Forelimb muscle (tissue), 1 donor: ENCODE measurements at places on chromosomes 5 and 9. TPM values are rescaled to one million over a fixed set of nuclear protein-coding genes. Genes with fewer than 3 reads are reported as not detected.

- DNase-seq = no peak
These were observed 339.4 kb downstream of the PRELID2 start for GRCh38 chr5:145495741-145496140.

GRCh38 chr5:98954392-98955028 is 25.7 kb upstream of the CHD1 start:
- no peak for DNase-seq

DNA sequence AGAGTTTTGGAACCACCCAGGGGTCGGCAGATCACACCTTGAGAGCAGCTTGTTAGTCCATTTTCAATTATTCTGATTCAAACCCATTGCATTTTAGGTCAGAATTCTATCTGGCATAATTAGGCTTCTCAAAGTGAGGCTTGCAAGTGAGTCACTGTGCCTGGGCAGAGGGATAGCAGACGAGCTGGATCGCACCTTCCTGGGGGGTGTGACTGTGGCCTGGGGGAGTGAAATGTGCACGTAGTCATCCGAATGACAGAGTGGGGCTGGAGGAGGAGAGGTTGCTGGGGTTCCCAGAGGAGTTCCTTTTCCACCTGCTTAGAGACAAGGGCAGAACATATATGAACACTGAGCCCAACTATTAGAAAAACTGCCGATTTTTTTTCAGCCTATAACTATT is 31.7 kb downstream of the SPACA9 start:
- no peak for DNase-seq

- DNase-seq = no peak
These were observed 539.9 kb downstream of the DMRTA1 start for GRCh38 chr9:22986556-22986955.

GRCh38 chr5:84602371-84602771 is 217.7 kb upstream of the EDIL3 start:
- DNase-seq = no peak

- DNase-seq = no peak
These were observed 174.0 kb upstream of the IL12B start for GRCh38 chr5:159504106-159504856.

GRCh38 chr5:67347821-67348220 is 151.2 kb upstream of the CD180 start:
- DNase-seq = no peak

DNA sequence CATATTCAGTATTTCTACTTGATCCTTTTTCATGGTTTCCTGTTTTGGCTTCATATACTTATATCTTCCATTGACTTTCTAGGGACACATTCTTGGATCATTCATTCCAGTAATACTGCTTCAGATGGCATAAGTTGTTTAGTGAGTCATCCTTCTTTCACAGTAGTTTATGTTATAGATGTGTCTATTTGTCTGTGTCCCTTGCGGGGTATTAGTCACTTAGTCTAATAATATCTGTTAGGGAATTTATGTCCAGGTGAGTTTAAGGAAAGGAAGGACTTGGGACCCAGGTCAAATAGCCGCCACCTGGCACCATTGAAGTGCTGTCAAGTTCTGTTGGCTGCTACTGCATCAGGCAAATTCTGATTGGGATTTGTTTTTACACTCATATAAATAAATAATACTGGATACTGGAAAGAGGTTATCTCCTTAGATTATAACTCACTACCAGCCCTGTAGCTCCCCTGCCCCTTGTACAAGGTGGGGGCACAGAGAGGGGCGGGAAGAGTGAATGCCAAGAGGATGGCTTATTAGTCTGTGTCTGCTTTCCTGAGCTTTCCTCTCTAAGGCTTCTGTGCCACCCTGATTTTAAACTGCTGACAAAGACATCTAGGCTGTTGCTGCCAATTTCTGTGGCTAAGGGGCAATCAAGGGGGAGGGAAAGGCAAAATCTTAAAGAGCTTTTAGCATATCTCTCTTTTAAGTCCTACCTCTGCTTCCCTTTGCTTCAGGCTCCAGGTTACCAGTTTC is 64.9 kb downstream of the CDC42SE2 start:
- DNase-seq = no peak

The IFNA2 gene
- polyA plus RNA-seq = not detected

DNA sequence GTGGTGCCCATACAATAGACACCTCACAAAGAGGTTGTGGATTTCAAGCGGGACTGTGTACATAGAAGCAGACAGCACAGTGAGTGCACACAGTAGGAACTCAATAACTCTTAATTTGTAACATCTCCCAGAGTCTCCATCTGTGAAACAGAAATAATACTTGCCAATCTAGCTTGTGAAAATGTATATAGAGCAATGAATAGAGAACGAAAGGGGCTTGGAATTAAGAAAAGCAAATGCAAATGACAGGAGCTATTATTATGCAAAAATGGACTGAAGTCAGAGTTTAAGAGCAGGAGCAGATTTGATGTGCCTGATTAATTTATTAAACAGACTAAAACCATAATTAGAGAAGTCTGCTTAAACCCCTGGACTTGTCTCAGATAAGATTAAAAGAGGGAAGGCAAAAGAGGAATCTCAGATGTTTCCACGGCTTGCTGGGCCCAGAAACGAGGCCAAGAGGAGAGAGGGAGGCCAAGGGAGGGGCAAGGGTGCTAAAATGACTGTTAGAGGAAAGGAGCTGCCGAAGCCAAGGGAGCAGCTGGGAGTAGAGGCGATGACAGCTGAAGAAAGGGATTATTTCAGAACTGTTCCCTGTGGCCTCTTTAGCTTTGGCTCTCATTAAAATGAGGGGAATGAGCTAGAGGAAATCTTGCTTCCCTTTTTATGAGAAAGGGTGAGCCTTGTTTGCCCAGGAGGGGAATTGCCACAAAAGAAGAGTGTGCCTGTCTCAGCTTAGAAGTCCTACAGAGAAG is 72.1 kb downstream of the FEM1C start:
- DNase-seq = no peak

The MORN5 gene
- not detected for polyA plus RNA-seq

The SKP2 gene
- 44.9 TPM for polyA plus RNA-seq

GRCh38 chr5:34053133-34053532 is 10.1 kb upstream of the C1QTNF3 start:
- no peak for DNase-seq

DNA sequence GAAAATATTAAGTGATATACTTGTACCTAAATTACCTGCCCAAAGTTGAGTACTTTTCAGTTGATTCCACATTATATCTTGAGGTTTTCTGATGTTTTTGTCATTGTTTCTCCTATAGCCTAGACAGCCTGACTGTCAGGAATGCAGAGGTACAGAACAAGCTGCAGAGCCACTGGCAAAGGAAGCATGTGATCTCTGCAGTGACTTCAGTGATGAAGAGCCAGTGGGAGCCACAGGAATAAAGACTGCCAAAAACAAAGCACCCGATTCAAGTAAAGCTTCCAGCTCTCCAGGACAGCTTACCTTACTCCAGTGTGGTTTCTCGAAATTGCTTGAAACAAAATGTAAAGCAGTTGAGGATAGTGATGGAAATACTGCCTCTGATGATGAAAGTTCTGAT is 96.3 kb downstream of the ERCC6L2 start:
- DNase-seq = no peak

The SCGB3A1 gene
- 1.4 TPM for polyA plus RNA-seq

DNA sequence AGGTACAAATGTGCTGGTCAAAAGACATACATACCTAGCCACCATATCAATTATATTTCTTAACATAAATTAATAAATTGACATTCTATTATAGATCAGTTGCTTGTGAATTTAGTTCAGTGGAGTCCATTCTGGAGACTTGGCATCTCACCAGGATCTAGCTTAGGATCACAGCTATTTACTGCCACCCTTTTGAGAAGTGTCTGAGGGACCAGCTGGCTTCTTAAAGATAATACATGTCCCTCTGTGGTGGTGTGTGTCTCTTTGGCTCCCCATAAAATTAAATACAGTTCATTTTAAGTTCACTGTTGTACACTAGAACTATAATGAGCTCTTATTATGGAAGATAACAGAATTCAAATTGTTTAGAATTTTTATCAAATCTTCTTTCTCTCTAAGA is 290.7 kb downstream of the PRELID2 start:
- no peak for DNase-seq

- DNase-seq = no peak
These were observed 94.1 kb downstream of the PTCH1 start for GRCh38 chr9:95422650-95423049.

The TRIM36 gene
- polyA plus RNA-seq = 2.5 TPM

The TNC gene
- 43.4 TPM for polyA plus RNA-seq

GRCh38 chr5:88130211-88130815 is 138.3 kb downstream of the TMEM161B start:
- DNase-seq = no peak

The KCTD16 gene
- polyA plus RNA-seq = 0.10 TPM

The ZNF189 gene
- polyA plus RNA-seq = 19.2 TPM

DNA sequence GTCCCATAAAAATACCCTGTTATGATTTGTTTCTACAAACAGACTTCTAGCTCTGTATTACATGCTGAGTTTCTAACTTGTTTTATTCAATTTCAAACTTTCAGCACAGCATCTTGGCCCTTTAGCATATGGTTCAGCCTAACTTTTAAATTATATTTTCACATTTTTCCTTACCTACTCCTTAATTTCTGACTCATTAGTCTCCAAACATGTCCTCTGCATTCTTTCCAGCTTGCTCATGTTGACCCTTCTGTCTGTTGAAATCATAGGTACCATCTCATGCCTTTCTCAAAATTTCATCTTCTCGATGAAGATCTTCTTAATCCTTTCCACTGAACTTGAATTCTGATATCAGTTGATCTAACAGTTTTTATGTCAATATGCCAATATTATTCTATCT is 200.9 kb upstream of the RIOK2 start:
- no peak for DNase-seq

DNA sequence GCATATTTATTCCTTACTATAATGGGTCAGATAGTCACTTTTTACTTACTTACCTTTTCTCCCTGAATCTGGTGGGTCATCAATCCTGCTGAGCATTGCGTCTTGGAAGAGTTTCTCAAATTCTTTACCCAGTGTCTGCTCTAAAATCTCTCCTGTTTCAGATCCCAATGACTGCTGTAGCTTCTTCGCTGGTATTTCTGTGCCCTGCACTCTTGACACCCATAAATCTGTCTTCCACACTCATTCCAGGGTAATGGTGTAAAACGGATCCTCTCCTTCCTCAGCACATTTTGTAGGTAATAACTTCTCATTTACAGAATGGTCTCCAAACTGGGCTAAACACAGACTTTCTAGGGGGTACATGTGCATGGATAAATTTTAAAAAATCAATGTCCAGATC is 407.4 kb downstream of the DMAC1 start:
- no peak for DNase-seq

GRCh38 chr5:141816598-141817399 is 61.4 kb downstream of the PCDH1 start:
- no peak for DNase-seq

The SPINK1 gene
- not detected for polyA plus RNA-seq

DNA sequence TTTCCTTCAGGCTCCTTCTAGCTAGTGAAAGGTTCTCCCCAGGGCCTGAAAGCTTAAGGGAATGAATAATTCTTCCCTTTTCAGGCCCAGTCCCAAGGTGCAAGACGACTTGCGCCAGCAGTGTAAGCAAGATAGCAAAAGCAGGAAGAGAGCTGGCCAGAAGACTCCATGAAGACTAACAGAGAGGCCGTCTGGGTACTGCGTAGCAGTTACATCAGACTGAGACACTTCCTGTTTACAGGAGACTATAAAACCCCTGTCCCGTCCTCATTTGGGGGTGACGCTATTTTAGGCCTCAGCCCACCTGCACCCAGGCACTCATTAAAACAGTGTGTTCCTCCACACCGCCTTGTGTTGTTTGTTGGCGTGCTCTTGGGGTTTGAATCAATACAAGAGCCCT is 90.7 kb upstream of the MOCS2 start:
- no peak for DNase-seq

- DNase-seq = no peak
These were observed 33.2 kb upstream of the CSF1R start for GRCh38 chr5:150119421-150120061.

DNA sequence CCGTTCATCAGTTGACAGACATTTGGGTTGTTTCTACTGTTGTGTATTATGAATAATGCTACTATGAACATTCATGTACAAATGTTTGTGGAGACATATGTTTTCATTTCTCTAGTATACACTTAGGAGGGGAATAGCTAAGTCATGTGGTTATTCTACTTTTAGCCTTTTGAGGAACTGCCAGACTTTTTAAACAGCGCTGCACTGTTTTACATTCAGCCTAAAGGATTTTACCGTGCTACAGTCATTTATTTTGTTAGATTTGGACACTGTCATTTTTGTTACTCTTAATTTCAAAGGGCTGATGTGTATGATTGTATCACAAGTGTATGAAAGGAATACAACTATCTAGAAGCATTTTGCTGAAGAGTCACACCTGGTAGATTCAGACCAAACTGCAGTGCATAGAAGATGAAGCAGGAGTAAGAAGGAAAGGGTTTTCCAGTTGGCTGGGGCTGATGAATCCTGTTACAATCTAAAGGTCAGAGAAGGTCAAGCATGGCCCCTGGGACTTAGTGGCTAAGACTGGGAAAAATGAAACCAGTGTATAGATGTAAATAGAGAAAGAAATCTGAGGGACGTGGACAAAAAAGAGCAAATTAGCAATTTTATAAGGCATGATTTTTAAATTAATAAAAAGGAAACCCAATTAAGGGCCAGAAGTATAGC is 509.7 kb downstream of the PSAT1 start:
- peak; percentile 13 for DNase-seq

The PCDHGB2 gene
- polyA plus RNA-seq = 1.7 TPM

- DNase-seq = no peak
These were observed 64.7 kb upstream of the CTSL start for GRCh38 chr9:87661241-87661640.

DNA sequence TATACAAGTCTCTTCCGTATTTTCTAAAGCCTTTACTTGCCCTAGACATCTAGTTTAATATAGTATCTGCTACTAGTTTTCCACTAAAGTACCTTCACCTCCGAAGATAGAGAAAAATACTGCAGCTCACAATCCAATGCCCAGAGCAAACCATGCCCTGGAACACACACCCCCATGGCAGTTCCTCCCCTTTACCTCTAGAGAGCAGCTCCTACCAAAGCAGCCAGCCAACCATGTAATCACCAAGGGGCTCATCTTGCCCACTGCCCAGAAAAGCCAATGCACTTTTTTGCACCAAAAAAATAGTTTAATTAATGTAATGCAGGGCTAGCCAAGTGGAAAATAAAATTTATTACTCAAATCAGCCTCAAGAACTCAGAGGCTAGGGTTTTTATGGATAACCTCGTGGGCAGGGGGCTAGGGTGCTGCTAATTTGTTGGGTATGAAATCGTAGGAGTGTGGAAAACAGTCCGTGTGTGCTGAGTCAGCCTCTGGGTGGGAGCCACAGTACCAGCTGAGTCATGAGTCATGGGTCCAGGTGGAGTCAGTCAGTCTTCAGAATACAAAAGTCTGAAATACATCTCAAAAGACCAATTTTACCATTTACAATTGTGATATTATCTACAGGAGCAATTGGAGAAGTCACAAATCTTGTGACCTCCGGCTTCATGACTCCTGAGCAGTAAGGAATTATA is 120.1 kb upstream of the ACO1 start:
- no peak for DNase-seq

GRCh38 chr5:158676642-158677469 is 422.9 kb downstream of the EBF1 start:
- DNase-seq = no peak

- no peak for DNase-seq
These were observed 93.4 kb downstream of the RXRA start for GRCh38 chr9:134419684-134420076.

GRCh38 chr5:2800035-2800434 is 48.6 kb upstream of the IRX2 start:
- DNase-seq = no peak
